ENCODE measurements at places on chromosomes 5 and 9.

GRCh38 chr5:122779451-122779850 lies 4.6 kb downstream of the SNX2 start:
- no peak for DNase-seq

DNA sequence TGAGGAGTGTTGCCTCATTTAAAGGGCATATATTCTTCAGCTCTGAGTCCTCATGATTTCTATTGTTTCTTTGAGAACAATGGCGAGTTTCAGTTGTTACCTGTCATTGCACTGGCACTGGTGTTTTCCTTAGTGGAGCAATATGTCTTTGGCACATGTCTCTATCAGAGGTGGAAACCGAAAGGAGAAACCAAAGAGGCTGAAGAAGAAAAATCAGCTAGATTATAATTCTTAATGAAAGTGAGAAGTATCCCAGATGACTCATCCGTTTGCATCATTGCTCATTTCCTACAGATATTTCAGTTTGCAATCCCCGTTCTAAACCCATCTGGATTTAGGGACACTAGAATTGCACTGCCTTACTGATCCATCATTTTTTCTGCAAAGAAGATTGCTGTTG lies 324.6 kb downstream of the TMEM232 start:
- DNase-seq: no peak

DNA sequence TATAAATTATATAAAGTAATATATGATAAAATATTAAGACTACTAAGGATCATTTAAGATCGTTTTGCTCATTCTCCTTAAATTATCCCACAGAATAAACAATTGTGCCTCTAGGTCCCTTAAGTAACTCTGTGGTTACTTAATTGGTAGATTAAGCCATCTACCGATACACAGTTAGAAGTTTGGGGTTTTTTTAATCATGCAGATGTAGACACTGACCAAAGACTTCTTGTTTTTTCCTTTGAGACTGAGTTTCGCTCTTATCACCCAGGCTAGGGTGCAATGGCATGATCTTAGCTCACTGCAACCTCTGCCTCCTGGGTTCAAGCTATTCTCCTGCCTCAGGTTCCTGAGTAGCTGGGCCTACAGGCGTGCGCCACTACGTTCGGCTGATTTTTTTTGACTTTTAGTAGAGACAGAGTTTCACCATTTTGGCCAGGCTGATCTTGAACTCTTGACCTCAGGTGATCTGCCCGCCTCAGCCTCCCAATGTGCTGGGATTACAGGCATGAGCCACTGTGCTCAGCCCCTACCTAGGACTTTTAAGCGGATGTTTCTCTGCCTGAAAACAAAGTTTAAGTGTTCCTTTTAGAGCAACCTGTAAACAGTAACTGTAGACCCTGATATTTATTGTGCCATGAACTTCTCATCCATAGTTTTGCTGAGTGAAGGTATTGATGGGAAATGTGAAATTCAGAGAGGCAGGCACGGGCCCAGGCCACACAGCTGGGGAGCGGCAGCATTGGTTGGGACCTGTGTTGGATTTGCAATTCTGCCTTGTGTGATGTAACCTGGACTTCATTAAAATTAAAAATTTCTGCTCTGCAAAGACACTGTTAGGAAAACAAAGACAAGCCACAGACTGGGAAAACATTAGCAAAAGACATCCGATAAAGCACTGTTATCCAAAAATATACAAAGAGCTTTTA lies 11.6 kb downstream of the CEL start:
- no peak for DNase-seq

DNA sequence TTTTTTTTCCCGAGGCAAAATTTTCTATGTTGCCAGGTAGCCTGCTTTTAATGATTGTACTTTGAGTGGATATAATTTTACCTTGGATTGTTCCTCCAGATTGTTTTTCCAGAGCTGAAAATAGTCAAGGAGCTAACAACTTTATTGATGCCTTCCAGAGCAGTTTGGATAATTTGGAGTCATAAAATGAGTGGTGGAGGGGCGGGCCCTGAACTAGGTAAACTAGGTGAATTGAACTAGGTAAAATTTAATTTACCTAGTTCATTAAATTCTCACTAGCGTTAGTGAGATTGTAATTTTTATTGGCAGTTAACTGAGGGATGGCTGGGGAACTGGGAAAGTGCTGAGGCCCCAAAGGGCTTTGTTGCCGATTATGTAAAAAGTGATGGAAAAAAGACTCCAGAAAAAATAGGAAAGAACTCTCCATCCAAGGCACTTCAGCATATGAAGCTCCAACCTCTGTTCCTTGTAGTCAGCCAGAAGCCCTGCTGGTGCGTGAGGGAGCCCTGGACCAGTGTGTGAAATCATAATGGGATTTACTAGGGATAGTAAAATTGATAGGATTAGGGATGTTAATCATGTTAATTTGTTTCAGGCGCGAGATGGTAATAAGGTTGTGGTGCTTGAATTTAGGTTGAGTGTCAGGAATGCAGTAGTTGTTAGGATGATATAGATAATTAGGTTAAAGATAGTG lies 1.7 kb downstream of the DNAJC25 start:
- no peak for DNase-seq

- no peak for DNase-seq
These were observed 13.6 kb upstream of the OLFM1 start for GRCh38 chr9:135073741-135074305.

- no peak for DNase-seq
These were observed 548.6 kb upstream of the TLE4 start for GRCh38 chr9:79023134-79023580.

GRCh38 chr5:63916786-63917185 lies 45.5 kb downstream of the HTR1A start:
- DNase-seq: no peak

DNA sequence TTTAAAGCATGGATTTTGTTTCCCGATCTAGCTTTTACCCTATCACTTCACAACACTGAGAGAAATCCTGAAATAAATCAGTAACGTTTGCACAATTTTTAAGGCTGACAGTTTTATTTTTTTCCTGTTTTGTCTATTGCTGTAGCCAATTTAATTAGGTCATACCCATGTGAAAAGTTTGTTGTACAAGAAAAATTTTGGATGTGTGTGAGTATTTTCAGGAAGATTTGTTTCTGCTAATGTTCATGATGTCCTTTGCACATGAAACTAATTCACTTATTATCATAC lies 237.8 kb downstream of the ARRDC3 start:
- DNase-seq: no peak

GRCh38 chr5:179878222-179879002 lies 19.8 kb upstream of the MRNIP start:
- DNase-seq: no peak

GRCh38 chr9:82410866-82411265 lies 422.3 kb downstream of the SPATA31D1 start:
- DNase-seq: no peak

- DNase-seq: no peak
These were observed 818.2 kb downstream of the TLR4 start for GRCh38 chr9:118522093-118523028.

- no peak for DNase-seq
These were observed 113.9 kb downstream of the ARRDC3 start for GRCh38 chr5:91269198-91269597.

GRCh38 chr5:17252543-17252942 lies 35.1 kb downstream of the BASP1 start:
- DNase-seq: no peak

- DNase-seq: no peak
These were observed 29.3 kb upstream of the ANKH start for GRCh38 chr5:14900693-14901461.

- no peak for DNase-seq
These were observed 7.4 kb upstream of the NXNL2 start for GRCh38 chr9:88527618-88528017.

DNA sequence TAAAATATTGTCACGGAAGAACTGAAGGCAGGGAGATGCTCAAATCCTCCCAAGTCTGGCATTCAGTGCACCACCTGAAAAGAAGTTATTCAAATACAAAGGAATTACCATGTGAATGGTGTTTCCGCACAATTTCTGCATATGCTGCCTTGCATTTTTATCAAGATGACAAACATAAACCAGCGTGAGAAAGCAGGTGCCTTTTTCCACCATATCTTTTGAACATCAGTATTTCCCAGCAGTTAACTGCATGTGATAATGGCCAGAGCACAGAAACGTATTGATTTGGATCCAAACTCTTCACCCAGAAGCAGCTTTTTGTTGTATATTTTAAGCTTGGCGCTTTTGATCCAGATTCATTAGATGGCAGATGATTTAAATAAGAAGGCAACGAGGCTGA lies 808.0 kb downstream of the TLE1 start:
- no peak for DNase-seq

GRCh38 chr5:108303086-108303485 lies 78.8 kb downstream of the FBXL17 start:
- no peak for DNase-seq

DNA sequence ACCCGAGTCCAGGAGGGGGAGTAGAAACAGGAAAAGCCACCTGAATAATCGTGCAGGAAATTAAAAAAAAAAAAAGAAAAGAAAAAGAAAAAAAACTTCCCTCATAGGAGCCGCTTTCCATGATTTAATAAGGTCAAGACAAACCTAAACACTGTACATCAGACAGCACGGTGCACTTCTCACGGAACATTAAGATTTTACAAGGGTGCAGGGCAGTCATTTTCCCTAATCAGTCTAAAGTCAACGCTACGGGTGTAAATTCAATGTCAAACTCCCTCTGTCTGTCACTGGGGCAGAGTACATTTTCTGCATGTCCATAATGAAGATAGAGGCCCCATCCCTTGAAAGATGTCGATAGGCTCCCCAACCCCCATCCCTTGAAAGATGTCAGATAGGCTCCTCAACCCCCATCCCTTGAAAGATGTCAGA lies 139.7 kb downstream of the TSSK1B start:
- no peak for DNase-seq

DNA sequence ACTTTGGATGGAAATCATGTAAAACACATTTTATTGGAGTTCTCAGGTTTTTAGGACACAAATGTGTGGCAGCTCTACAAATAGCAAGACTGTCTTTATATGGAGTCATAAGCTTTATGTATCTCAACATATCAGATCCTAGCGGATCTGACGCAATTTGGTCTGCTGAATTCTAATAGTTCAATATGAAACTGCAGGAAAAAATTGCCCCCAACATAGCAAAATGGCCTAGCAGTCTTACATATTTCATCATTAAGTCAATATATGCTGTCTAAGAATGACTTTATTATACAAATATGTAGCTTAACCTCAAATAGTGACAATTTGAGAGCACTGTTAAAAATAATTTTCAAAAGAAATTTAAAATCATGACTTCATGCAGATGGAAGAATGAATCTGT lies 244.3 kb downstream of the TAF11L14 start:
- no peak for DNase-seq

DNA sequence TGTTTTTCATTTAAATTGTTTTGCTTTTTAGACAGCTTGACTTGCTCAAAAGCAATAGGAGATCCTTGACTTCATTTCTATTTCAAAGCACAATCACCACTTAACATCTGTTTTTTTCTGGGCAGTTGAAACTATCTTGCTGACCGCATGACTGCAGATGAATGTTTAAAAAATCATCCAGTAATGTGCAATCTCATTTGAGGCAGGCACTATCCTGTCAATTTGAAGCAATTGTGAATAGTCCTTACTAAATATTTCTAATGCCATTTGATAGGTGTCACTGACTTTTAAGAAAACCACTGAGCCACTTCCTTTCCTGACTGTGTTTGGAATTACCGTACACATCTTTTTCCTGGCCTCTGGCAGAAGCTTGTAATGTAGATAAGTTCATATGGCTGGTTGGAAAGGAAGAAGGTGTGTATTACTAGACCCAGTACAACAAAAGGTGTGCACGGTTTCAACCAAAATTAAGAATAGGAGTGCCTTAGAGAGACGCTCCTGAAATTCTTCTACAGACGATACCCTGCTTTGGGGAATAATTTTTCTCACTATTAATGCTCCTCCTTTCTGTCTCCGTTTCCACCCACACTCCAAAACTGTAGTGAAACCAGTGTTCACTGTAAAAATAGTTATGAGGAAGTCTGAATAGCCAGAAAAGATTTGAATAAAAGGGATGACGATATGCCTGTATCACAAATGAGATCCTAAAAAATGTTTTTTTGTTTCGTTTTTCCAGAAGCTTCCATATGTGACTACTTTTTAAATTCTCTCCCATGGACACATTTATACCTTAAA lies 136.7 kb upstream of the MOCS2 start:
- no peak for DNase-seq

DNA sequence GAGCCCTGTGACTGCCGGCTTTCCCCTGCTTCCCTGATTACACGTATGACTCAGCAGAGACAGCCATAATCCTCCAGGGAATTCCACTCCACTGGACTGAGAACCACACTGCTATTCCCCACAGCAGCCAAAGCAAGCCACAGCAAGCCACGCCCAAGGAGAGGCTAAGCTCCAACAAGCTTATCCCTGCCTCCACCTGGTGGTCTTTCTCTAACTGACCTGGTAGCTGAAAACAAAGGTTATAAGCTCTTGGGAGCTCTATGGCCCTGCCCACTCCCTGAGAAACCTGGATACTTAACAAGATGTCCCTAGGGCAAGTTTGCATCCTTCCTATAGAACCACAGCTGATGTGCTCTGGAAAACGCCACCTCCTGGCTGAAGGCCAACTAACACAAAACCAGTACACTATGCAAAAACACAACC lies 613.7 kb upstream of the CDH18 start:
- DNase-seq: no peak
